ENCODE measurements at places on chromosomes 5 and 9.

DNA sequence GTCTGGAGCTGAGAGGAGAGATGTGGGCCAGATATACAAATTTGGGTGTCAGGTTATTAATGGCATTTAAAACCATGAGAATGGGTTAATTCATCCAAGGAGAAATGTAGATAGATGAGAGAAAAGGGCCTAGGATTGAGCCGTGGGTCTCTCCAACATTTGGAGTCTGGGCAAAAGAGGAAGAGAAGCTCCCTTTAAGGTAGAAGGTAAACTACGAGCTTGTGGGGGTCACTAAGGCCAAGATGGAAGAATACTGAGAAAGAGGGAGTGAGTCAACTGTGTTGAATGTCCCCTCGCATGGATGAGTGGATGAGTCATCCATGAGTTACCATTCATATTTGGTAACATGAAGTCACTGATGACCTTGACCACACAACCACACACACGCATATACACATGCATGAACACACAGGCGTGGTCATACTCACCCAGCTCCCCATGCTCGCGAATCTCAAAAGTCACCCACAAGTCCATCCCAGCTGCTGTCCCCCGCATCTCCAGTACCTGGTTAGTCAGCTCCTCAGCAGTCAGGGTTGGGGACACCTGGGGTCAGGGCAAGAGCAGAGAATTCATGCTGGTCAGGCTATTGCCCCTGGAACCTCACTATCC is 6.8 kb upstream of the FCHSD1 start:
- peak; percentile 27 for DNase-seq

DNA sequence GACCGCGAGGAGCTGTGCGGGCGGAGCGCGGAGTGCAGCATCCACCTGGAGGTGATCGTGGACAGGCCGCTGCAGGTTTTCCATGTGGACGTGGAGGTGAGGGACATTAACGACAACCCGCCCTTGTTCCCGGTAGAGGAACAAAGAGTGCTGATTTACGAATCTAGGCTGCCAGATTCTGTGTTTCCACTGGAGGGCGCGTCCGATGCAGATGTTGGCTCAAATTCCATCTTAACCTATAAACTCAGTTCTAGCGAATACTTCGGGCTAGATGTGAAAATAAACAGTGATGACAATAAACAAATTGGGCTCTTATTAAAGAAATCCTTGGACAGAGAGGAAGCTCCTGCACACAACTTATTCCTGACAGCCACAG is 590 bp downstream of the PCDHA6 start:
- DNase-seq = no peak

GRCh38 chr9:134871697-134872340 is 8.8 kb upstream of the FCN2 start:
- DNase-seq = no peak

- no peak for DNase-seq
These were observed 599.8 kb downstream of the PDE4D start for GRCh38 chr5:59293700-59294099.

DNA sequence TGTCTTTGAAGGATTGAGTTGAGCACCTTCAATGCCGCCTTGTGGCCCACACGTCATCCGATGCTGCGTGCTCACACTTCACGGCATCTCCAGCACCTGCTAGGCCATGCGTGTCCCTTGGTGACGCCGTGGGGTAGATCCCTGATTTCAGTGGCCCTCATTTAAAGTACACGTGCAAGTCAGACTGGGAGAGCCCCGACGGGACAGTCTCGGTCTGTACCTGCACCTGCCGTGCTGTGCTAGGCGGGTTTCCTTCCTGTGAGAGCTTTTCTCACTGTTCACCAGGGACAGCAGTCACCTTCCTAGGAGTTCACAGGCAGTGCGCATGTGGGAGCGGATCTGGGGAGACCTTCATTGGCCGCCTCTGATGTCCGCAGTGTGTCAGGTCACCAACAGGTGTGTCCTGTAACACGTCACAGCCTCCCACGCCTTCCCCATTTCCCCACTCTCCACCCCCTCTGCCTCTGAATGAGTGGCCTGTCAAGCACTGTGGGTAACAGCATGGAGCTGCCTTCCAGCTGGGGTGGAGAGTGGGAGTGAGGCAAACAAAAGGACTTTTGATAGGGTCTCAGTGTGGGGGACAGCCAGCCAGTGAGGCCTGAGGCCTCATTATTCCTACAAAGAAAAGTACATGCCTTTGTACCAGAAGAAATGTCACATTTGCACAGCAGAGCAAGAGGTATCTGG is 236.4 kb downstream of the FANCC start:
- DNase-seq = no peak

DNA sequence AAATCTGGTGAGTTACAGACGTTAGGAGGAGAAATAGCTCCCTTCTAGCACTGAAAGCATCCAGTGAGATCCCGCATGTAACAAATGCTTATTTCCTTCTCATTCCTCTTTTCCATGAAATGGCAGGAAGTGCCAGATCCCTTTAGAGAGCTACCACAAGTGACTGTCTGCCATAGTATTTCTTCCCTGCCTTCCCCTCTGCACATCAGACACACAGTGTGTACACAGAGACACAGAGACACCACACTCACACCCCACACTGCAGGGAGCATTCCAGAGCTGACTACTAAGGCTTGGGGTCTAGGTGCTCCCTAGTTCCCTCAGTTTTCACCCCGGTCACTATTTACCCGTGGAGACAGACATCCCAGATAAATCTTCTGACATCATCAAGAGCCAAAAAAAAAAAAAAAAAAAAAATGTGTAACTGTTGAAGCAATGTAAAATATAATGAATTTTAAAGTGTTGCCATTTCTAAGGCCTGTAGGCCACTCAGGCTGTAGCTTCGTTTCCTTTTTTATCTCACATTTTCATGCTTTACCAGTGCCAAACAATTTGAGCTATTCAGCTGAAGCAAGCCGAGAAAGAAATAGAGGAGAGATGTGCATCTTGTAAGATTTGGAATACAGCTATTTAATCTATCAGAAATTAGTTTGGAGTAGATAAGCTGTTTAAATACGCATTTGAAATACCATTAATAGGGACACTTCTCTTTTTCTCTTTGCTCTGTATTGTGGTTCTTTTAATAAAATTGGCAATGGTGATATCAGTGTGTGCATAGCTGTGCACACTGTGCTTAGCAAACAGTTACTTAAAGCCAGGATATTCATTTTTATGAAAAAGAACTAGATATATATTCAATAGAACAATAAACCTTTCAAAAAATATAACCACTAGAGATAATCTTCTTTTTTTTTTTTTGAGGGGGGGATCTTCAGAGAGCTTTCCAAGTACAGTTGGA is 405.5 kb downstream of the PDE4D start:
- no peak for DNase-seq

- no peak for DNase-seq
These were observed 33.7 kb downstream of the TTC1 start for GRCh38 chr5:160042671-160043070.

DNA sequence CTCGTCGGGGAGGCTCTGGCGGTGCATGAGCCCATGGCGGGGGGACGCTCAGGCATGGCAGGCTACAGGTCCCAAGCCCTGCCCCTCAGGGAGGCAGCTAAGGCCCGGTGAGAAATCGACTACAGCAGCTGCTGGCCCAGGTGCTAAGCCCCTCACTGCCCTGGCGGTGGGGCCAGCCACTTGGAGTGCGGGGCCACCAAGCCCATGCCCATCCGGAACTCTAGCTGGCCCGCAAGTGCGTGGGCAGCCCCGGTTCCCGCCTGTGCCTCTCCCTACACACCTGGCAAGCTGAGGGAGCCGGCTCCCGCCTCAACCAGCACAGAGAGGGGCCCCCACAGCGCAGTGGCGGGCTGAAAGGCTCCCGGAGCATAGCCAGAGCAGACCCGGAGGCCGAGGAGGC is 1896.9 kb upstream of the CDH6 start:
- no peak for DNase-seq

- DNase-seq = no peak
These were observed 441.2 kb upstream of the ZNF462 start for GRCh38 chr9:106421772-106422171.

- no peak for DNase-seq
These were observed 20.0 kb upstream of the GRPEL2 start for GRCh38 chr5:149325166-149325735.

DNA sequence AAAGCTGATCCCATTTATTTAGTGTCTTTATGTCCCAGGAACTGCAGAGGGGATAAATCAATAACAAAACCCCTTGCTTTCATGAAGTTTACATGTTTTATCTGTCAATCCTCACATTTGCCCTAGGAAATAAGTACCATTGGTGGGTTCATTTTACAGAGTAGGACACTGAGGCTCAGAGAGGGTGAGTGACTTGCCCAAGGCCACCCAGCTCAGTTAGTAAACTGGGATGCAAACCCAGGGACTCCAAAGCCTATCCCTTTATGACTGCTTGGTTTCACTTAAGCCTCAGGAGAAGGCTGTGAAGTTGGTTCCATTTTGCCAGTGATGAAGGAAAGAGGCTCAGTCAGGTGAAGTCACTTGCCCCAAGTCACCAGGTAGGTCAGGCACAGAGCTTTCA is 51.9 kb downstream of the SMIM23 start:
- DNase-seq = no peak

GRCh38 chr9:87803166-87803565 is 77.2 kb downstream of the CTSL start:
- no peak for DNase-seq

DNA sequence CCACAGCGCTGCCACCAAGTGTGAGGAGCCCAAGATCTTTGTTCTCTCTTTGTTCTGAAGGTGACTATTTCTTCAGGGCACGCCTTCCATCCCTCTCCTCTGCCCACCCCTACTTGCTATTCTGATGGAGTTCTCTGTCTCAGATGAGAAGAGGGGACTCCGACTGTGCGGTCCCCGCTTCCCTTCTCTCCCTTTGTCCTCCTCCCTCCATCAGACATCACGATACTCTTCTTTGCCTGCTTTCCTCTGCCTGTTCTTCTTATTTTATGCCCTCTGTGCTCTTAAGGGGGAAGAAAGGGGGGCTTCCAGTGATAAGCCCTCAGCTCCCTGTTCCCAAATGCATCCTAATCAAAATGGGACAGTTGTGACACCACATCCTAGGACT is 307.8 kb downstream of the RAB3C start:
- no peak for DNase-seq

Measured in activated CD4-positive, alpha-beta memory T cell treated with anti-CD3 and anti-CD28 coated beads, Interleukin-2, amount 10 ng/mL, durations not matched to agents 7 days and 5 days (primary cell).